ENCODE measurements at places on chromosomes 2 and 18.

DNA sequence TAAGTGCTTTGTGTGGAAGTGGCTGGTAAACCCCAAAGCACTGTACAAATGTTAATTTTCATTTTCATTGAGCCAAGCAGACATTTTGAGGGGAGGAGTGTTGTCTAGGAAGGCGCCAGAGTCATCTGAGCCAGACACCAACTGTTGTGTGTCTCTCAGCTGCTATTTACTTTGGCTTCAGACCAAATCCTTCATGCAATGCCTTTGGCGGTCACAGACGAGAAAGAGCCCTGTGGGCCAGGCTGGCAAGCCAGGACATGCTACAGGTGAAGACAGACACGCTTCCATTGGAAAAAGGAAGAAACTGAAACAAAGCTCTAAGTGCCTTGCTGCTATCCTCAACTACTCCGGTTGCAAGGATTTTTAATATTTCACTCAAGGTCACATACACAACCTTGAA lies 115.4 kb upstream of the CDC42EP3 start:
- DNase-seq: no peak

GRCh38 chr2:61959381-61960293 lies 54.2 kb downstream of the COMMD1 start:
- DNase-seq: no peak

DNA sequence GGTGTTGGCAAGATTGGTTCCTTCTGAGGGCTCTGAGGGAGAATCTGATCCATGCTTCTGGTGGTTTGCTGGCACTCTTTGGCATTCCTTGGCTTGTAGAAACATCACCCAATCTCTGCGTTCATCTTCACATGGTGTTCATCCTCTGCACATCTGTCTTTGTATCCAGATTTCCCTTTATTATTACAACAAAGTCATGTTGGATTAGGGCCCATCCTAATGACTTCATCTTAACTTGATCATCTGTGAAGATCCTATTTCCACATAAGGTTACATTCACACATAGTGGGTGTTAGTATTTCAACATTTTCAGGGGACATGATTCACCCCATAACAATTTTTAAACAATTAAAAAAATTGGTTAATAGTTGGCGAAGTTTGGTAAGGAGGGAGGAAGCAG lies 177.4 kb upstream of the CWC22 start:
- no peak for DNase-seq

DNA sequence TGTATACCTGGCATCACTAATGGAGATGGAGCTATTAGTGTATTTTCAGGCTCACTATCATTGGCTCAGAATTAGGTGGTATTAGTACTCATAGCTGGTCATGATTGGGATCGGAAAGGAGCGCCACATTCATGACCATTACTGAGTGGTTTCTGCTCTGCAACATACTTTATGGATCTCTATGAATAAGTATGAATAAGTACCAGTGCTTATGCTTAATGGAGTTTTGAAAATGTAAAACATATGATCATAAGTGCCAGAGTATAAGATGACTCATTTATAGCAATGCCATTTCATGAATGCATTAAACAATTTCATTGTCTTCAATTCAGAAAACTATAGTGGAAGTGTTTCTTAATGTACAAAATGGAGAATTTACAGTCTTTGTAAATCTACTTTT lies 156.7 kb downstream of the GALNT3 start:
- DNase-seq: no peak

DNA sequence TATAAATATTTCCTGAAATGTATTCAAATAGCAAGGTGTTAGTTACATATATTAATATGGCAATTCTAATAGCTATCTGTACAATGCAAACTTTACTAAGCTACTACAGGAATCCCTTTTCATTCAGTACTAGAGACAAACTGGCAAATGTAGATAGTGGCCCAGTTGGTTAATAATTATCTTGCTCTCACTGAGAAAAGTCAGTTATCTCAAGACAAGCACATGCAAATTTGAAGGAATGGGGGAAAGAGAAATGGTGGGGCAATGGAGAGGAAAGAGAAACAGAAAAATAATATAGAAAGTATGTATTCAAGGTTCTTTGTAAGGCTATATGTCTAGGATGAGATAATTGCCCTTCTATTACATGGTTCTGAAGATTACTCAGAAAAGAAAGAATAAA lies 280.0 kb downstream of the FIGN start:
- DNase-seq: no peak

DNA sequence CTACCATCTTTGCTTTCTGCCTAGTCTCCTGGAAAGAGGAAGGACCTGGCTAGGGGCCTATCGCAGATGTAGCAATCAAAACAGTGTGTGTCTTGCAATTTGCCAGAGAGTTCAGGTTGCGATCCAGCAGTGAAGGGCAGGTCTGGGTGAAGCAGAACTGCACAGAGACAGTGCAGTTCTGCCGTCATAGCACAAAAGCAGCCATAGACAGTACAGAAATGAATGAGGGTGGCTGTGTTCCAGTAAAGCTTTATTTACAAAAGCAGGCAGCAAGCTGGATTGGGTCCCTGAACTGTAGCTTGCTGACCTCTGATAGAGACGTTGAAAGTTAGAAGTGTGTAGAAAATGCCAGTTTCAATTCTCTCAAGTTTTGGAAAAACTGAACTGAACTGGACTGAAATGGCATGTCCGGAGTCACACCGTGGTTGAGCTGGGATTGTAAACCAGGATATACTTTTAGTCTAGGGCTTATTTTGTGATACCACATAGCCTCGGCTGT lies 186.8 kb downstream of the LTBP1 start:
- DNase-seq: no peak
